ENCODE measurements at places on chromosomes 12 and 14.
A peak's percentile ranks its signal among the peaks of the same experiment; 100 is the strongest.

DNA sequence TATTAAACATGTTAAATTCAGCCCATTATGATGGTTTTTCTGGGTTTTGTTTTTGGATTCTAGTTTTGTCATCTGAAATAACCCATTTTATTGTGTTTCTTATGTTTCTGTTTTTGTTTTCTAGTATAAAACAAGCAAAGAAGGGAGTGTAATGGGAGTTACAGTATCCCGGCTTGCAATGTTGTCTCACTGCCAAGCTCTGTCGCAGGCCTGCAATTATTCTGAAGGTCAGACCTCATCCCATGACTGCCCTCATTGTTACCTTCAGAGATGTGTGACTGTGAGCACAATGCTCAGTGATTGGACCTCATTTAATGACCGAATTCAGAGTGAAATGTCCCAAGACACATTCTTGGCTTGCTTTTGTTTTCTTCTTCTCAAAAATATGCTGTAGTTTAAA lies 73.0 kb upstream of the ATF1 start:
- no peak for DNase-seq

DNA sequence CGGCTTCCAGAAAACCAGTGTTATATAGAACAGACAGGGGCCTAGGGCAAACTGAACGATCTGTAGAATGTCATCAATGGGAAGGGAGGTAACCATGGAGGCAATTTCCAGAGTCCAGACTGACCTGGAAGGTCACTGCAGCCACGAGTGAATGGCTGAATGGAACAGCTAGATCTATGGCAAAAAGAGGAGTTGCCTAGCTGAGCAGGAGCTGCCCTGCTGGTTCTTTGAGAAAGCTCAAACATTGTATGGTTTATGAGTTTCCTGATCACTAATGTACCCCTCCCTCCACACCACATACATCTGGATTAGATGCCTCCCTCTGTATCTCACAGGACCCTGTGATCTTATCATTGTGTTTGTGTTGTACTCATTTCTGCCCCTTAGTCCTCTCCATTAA lies 1.0 kb upstream of the RERG start:
- no peak for DNase-seq

DNA sequence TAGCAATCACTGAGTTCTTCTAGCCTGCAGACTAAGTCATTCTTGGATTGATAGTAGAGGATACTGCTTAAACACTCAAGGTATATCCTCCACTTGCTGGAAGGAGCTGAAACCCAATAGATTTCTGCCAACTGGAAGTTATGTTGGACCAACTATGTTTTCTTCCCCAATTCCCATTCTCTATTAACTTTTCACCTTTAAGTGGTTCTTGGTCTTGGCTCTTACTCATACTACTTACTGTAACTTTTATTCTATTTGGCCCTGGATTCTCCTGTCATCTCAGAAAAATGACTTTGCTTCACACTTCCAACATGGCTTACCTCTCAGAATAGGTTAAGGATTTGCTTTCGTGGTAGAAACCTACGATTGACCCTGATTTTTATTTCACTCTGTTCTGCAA lies 244.9 kb downstream of the ADAMTS20 start:
- DNase-seq, result no peak

DNA sequence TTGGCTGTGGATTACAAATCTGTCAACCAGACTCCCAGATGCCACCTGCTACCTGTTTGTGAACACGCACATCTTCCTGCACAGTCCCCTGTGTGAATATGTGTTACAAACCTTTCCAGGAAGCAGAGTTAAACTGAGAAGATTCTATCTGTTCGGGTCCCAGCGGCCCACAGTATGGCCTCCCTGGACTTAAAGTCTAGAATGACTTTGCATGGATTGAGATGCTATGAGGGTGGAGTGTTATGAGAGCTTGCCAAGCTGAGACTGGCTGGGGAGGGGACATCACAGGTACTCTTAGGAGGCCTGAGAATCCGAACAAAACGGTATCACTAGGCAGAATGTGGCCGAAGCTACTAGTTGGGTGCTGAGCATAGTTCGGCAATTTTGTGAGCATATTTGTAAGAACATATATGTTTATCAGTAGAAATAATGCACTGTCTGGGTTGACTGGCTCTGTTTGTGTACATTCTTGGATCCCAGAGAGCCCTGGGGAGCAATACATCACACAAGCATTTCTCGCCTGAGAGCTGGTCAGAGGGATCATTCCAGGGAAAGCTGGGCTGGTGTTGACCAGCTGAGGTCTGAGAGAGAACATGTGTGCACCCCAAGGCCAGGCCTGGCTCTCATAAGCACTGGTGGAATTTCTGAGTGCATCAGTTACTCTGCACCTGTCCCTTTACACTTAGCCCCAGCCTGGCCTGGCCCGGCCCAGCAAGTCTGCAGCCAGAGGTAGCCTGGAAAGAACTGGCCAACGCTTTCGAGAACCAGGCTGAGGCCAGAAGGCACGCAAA lies 29.8 kb upstream of the LTBP2 start:
- DNase-seq, result no peak

DNA sequence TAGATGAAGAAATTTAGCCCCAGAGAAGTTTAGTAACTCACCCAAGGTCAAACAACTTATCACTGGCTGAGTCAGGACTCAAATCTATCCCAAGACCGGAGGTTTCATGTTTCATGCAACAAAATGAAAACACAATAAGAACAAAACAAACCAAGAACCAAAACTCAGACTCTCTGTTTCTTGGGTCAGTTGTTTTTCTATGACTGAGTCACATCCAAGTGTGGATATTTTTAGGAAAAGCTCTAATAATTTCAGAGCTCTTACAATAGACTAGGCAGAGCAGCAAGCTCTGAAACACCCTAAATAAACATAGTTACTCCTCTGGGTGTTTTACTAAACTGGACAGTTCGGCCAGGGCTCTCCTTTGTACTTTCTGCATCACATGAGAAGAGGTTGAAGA lies 87.6 kb upstream of the PRB2 start:
- no peak for DNase-seq

DNA sequence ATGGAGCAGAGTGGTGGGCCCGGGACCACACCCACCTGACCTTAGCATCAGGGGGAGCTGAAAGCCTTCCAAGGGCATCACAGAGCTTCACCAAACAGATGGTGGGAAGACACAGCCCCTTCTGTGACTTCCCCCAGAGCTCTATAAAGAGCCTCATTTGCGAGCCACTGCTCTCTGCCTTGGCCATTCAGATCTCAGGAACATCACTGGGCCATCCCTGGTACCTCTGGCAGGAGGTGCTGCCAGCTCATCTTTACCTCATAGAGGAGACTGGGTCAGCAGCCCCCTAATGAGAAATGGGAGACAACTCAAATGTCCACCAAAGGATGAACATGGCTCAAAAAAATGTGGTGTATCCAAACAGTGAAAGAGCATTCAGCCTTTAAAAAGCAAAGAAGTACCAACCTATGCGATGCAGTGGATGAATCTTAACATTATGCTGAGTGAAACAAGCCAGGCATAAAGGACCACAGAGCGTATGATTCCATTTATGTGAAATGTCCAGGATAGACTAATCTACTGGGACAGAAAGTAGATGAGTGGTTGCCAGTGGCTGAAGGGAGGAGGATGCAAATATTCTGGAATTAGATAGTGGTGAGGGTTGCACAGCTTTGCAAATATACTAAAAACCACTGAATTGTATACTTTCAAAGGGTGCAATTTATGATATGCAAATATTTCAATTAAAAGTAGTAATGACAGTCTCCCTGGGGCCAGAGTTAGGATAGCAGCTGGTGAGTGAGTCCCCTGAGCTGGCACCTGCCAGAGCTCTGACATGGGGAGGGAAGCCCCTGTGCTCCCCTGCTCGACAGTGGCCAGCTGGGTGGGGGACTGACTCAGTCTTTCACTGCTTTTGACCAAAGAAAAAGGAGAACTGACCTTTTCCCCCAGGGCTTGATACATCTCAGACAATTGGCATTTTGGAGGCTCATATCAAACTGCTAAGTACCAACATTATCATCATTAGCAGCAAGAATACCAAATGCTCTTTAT lies 116.6 kb downstream of the GCH1 start:
- DNase-seq, result no peak

DNA sequence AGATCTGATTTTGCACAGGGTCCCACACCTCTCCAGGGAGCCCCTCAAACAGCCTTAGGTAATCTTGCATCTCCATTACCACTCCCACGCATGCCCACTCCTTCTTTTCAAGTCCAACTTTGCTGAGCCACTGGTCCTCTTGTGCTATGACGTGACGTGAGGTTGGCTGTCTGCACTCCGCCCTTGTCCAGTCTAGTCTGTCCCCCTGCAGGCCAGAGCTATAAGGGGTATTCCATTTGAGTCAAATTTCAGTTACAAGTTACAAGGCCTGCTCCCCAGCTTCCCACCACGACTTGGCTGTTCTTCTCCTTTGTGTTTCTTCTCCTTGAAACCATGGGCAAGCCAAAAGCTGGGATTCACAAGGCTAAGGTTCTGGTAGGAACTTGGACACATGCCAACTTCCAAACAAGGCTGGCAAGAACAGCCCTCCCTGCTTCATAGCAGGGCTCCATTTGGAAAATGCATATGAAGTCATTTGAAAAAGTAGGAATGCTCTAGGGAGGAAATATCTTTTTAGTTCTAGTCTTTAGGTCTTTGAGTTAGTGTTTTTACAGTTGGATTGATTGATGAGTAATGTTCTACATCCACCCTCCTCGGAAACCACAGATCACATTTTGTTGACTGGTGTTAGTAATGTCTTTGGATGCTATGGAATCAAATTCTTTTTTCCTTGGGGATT lies 49.1 kb downstream of the KCNA1 start:
- no peak for DNase-seq

DNA sequence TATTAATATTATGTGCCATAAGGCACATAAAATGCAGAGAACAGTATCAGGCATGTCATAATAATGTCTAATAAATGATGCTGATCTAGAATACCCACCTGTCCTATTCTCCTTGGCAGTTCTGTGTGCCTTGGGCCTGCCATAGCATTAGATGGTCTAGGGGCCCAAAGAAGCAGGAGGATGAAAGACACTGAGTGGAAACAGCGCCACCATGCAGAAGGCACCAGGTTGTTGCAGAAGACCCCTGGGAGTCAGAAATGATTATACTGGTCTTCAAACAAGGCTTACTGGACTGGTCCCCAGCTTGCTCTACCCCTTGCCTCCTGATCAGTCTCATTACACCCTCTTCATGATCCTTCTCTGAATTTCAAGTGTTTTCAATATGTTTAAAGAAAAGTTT lies 353.3 kb downstream of the GRIN2B start:
- DNase-seq, result no peak

DNA sequence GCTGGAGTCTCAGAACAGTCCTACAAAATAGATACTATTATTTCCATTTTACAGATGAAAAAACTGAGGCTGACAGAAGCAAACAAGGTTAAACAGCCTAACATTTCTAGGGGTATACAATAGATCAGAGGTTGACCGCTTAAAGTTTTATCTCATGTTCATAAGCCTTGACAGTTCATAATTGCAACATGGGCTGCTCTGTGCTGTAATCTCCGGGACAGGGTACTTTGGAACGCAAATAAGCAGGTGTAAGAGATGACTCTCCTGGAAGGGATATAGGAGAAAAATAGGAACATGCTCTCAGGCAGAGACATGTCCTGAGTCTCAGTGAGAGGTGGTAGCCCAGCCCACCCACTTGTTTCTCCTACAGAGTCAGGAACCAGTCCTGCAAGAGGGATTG lies 72.8 kb upstream of the RBM19 start:
- no peak for DNase-seq

- DNase-seq, result no peak
Measured at GRCh38 chr14:32657081-32657480, 281.6 kb upstream of the NPAS3 start.

DNA sequence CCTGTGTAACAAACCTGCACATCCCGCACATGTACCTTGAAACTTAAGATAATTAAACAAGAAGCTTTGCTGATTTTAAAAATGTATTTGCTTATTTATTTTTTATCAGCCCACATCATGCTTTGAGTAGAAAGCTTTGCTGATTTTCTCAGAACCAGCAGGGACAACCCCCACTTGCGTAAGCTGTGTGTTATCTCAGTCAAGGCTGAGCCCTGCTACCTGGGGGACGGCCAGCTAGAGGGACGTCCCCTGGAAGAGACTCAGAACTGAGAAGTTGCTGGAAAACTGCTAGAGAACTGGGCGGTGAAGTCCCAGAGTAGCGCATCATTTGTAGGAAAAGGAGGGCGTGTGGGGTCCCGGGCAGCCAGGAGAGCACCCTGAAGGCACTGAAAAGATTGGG lies 4.1 kb upstream of the PLEK2 start:
- DNase-seq, result no peak

DNA sequence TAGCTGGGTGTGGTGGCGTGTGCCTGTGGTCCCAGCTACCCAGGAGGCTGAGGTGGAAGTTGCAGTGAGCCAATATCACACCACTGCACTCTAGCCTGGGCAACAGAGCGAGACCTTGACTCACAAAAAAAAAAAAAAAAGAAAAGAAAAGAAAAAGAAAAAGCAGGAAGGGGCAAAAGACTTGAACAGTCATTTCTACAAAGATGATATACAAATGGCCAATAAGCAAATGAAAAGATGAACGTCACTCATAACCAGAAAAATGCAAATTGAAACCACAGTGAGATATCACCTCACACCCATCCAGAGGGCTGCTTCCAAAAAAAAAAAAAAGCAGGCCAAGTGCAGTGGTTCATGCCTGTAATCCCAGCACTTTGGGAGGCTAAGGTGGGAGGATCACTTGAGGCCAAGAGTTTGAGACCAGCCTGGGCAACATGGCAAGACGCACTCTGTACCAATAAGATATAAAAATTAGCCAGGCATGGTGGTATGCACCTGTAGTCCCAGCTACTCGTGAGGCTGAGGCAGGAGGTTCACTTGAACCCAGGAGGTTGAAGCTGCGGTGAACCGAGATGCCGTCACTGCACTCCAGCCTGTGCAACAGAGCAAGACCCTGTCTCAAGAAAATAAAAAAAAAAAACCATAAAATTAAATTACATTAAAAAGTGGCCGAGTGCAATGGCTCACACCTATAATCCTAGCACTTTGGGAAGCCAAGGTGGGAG lies 20.5 kb downstream of the UBC start:
- no peak for DNase-seq

- peak; percentile 22 for DNase-seq
Measured at GRCh38 chr12:56836800-56837663, 73.9 kb downstream of the HSD17B6 start.

GRCh38 chr12:80627782-80628181 lies 79.7 kb upstream of the MYF6 start:
- no peak for DNase-seq

DNA sequence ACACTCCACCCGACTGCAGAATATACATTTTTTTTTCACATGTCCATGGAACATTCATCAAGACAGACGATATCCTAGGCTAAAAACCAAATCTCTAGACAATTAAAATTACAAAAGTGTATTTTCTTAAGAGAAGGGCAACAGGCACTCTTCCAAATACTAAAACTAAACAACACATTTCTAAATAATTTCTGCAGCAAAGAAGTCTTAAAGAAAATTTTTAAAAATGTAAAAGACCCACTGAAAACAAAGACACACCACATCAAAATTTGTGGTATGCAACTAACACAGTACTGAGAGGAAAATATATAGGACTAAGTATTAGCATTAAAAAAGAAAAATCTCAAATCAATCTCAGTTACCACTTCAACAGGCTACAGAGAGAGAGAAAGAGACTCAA lies 570.0 kb downstream of the SLC16A7 start:
- DNase-seq, result no peak

GRCh38 chr14:90508536-90509254 lies 111.9 kb downstream of the CALM1 start:
- no peak for DNase-seq

GRCh38 chr14:80522411-80522810 lies 311.1 kb upstream of the DIO2 start:
- no peak for DNase-seq
